Dermis blood vessel endothelial cell (primary cell): ENCODE measurements at places on chromosomes 1 and 21.

DNA sequence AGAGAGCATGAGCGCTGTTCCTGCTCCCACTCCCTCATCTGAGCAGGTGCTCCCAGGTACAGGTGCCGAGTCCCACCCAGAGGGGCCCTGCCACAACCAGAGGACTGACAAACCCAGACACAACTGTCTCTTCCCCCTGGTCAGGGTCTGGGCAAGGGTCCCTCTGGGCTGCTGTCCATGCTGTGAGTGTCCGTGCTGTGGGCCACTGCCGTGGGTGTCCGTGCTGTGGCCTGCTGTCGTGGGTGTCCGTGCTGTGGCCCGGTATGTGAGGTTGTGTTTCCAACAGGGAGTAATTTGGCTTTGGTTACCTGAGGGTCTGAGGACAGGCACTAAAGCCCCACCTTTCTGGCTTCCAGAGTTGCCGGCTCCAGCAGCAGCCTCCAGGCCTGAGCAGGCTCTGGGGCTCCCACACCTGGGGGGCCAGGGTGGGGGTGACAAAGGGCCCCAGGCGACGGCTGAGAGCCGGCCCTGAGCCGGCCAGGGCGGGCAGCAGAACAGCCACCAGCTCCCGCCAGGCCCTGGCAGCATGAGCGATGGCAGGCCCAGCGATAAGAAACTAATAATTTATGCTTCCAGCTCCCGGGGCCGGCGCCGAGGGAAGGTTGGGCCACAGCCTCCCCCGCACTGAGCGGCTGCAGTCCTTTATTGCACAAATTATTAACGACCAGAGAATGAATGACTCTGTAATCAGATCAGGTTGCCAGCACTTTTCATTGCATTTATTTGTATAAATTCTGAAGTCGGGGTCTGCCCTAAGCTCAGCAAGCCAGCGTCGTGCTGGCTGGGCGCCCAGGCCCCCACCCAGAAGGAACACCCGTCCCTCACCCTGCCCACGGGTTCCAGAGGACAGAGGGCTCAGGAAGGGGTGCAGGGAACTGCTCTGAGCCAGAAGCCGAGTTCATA lies 7.3 kb upstream of the SAMD11 start:
- DNase-seq, result no peak

GRCh38 chr1:34398241-34398915 lies 221.7 kb downstream of the C1orf94 start:
- no peak for DNase-seq

GRCh38 chr1:30768830-30769718 lies 11.5 kb upstream of the LAPTM5 start:
- no peak for DNase-seq

DNA sequence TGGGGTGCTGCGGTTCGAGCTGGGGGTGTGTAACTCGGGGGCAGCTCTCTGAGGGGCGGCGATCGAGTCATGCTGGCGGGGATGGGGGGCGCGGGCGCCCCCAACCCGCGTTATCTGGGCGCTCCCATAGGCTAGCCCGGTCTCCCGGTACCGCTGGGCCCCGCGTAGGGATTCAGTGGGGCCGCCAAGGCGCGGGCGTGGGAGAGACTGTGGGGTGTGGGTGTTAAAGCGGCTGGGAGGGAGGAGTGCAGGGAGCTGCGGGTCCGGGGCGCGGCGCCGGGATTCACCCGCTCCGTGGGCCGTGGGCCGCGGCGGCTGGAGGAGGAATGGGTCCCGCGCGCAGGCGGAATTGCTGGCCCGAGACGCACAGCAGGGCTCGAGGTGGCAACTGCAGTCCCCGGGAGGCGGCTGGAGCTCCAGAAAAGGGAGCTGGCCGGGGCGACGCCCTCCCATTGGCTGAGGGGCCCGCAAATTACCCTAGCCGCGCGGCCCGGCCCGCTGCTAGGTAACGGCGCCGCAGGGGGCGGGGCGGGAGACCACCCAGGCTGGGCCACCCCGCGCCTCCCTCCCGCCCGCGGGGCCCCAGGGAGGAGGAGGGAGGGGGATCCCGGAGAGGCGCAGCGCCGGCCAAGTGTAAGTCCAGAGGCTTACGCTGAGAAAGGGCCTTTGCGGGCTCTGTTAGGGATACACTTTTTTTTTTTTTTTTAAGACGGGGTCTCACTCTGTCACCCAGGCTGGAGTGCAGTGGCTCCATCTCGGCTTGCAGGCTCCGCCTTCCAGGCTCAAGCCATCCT lies at the start of gene PTCH2:
Gene PTCH2, minus strand, starts transcription at position 392 of the 794 bp plus-strand sequence. Its CDS starts 321 bp downstream, at position 71.
- peak; percentile 60 for DNase-seq

- no peak for DNase-seq
Measured at GRCh38 chr21:31905503-31906451, 33.0 kb downstream of the HUNK start.

DNA sequence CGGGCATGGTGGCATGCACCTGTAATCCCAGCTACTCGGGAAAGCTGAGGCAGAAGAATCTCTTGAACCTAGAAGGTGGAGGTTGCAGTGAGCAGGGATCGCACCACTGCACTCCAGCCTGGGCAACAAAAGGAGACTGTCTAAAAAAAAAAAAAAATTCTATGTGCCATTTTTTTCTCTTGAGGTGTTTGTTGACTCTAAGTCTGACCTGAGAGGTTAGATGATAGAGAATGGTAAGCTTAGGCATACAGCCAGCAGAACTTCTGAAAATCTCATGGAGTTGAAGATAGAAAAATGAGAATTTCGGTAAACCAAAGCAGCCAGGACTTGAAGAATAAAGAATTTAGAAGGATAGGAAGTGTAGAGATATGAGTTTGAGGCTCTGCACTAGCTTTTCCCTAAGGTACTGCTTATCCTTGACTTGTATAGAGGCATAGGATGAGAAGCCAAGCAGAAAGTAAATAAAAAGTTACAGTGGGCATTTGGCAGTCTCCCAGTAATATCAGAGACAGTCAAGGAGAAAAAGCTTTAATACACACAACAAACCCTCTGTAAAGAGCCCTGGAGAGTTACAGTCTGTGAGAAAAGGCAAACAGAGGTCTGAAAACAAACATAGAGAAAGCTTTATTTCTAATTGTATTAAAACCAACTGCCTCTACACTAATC lies 24.3 kb downstream of the F13B start:
- DNase-seq, result no peak

DNA sequence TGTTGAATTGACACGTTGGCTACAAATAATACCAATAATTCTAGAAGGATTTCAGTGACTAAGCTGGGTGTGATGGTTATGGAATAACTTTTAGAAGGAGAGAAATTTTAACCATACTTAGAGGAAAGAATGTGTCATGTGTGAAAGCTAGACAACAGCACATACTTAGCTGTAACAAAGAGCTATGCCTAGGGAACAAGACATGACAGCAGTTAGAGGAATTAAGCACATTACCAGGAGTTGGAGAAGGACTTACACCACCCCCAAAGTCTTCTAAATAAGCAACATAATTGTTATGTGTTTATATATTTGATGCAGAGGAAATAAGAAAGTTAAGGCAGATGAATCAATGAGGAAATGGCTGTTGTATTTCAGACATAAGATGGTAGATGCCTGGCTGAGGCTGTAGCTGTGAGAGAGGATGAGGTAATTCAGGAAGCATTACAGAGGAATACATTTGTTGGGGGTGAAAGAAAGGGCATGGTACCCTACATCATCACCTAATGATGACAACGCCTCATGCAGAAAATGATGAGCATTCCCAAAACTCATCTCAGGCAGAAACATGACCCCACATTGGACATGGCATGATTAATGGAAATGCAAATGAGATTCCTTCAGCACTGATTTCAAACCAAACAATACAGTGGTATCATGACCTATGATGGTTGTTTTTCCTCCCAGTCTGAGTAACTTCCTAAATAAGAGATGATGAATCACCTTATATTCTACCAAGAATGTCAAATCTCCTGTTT lies 211.5 kb downstream of the LHX8 start:
- DNase-seq, result peak; percentile 94

DNA sequence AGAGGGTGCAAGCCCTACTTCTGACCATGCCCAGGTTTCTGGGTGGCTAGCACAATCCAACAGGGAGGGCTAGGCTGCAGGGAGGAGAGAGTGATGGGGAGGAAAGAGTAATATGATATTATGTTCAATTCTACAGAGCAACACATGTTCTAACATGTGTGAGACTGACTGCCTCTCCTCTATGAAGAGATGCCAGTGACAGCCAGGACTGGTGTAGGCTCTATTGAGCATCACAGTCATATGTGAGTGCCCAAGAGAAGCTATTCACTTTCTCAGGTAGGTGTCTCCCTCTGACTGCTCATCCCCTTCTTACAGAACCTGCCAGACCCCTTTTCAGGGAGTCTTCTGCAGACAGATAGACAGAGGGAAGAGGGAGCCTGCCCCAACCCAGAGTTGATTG lies 446.1 kb downstream of the SIPA1L2 start:
- DNase-seq, result no peak

DNA sequence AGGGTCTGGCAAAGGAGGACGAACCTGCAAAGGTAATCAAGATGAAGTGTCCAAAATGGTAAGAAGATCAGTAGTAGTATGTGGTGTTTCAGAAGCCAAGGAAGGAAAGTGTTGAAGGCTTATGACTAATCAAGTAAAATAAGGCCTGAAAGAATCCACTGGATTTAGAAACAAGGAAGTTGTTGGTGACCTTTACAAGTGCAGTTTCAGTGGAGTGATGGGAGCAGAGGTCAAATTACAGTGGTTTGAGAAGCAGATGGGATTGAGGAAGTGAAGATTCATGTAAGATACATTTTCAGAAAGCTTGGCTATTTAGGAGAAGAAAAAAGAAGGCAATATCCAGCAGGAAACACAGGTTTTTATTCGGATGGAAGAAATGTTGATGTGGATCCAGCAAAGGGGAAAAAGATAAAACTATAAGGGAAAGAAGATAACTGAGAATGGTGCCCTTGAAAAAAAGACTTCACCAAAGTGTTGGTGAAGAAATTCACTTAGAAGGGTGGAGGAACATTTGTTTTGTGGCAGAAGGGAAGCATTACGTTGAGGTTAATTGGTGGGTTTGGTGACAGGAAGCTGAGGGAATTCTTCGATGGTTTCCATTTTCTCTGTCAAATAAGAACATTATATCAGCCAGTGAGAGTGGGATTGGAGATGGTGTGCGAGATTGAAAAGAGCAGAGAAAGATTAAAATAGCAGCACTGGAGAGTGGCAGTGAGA lies 2.1 kb downstream of the ARMH1 start:
- peak; percentile 43 for DNase-seq

DNA sequence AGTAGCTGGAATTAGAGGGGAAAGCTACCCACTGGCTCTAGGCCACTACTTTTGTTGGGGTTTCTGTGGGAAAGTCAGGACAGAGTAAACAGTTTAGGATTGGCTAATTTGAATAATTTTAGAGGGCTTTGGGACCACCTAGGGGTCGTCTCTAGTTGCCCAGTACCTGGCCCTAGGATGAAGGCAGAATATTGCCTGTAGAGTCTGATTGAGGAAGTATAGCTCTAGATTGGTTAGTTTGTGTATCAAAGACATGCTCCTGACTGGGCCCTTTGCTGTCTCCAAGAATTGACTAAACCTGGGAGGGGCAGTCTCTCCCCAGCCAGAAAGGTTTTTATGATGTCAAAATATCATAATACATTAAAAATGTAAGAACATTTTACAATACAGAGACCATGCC lies 142.0 kb downstream of the POU2F1 start:
- no peak for DNase-seq

DNA sequence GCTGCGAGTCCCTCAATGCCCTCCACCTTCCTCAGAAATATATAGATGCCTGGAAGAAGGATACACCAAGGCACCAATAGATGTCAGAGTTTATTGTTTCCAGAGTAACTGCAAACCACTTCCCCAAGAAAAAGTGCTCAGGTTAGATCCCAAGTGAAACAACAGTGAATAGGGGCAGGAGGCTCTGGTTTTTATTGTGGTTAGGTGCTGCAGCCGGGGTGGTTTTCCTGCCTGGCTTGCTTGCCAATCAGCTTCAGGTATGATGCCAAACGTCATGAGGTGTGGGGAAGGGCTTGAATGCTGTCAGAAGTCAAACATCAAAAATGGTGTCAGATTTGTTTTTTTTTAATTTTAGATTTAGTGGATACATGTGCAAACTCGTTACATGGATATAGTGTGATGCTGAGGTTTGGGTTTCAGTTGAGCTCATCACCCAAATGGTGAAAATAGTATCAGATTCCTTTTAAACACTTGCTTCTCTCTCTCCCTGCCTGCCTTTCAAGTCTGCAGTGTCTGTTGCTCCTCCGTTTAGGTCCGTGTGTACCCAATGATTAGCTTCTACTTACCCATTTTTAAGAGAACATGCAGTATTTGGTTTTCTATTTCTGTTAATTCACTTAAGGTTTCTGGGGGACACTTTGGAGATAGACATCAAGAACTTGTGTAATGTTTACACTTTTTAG lies 1317.0 kb downstream of the MRPL39 start:
- DNase-seq, result no peak

- DNase-seq, result no peak
Measured at GRCh38 chr1:97063532-97063931, 341.9 kb downstream of the PTBP2 start.

- no peak for DNase-seq
Measured at GRCh38 chr1:109263234-109263596, 13.9 kb downstream of the CELSR2 start.

- DNase-seq, result no peak
Measured at GRCh38 chr21:40080385-40080784, 213.1 kb downstream of the PCP4 start.

DNA sequence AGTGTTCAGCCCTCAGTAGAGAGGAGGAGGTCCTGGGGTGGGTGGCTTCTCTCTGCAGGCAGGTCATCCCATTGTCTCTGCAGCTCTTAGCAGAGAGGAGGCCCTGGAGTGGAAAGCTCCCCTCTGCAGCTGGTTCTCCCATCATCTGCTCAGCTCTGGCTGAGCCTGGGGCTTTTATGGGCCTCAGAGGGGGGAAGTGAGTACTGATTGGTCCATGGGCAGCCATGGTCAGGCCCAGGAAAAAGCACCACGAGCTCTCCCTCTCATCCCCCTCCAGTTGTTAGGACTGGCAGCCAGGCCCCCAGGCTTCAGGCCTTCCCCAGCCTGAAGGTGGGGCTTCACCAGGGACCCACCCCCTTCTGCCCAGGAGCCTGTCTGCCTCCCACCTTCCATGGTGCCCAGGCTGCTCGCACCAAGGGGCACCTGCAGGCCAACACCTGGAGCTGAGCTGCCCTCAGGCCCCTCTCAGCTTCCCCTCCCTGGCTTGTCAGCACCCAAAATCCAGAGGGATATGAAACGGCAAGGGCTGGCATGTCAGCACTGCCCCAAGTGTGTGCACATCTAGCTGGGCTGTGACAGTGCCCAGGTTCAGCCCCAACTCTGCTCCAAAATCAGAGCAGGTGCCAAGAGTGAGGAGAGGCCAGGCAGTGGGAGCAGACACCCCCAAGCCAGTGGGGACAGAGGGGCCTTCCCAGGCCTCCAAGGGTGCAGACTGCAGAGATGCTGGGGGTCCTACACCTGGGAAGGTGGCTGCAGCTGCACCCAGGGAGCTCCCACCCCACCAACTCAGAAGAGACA lies 449.0 kb downstream of the MATN1 start:
- no peak for DNase-seq

- DNase-seq, result no peak
Measured at GRCh38 chr21:33899199-33899598, 16.4 kb downstream of the ATP5PO start.

GRCh38 chr1:198463709-198464108 lies 76.8 kb downstream of the ATP6V1G3 start:
- no peak for DNase-seq

GRCh38 chr1:112061901-112062320 lies 72.4 kb upstream of the KCND3 start:
- no peak for DNase-seq

- DNase-seq, result no peak
Measured at GRCh38 chr1:176066709-176067108, 140.4 kb downstream of the COP1 start.

GRCh38 chr1:204294357-204294756 lies 65.4 kb downstream of the PLEKHA6 start:
- DNase-seq, result no peak
